ENCODE measurements at places on chromosomes 2 and 18.

- no peak for DNase-seq
These were observed 529.6 kb downstream of the CPS1 start for GRCh38 chr2:211086049-211086448.

- no peak for DNase-seq
These were observed 3.8 kb upstream of the ROCK2 start for GRCh38 chr2:11348209-11348749.

DNA sequence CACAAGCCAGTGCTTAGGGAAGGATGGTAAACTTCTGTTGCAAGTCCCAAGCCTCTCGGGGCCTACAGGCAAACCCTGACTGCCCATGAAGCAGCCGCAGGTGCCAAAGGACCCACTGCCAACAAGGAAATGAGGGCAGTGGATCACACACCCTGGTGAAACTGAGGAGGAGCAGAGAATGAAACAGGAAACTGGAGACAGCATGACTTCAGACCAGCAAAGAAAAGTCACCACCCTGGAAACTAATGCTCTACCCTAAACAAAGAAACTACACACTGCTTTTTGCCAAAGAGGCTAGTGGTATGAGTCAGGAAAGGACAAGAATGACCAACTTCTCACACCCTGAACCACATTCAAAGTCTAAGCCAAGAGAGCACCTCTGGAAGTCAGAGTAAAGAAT lies 97.2 kb downstream of the MYO5B start:
- DNase-seq, result peak; percentile 38

- no peak for DNase-seq
These were observed 244.0 kb downstream of the PDE11A start for GRCh38 chr2:177828557-177828956.

GRCh38 chr18:38025433-38026038 lies 459.9 kb upstream of the CELF4 start:
- peak; percentile 3 for DNase-seq

GRCh38 chr18:23689031-23689615 lies at the start of gene LAMA3:
TSS of gene LAMA3 (plus strand) at chr18:23689453. CDS start at chr18:23689684, 231 bp downstream.
- peak; percentile 45 for DNase-seq

GRCh38 chr18:51100385-51101120 lies 70.5 kb downstream of the SMAD4 start:
- no peak for DNase-seq

DNA sequence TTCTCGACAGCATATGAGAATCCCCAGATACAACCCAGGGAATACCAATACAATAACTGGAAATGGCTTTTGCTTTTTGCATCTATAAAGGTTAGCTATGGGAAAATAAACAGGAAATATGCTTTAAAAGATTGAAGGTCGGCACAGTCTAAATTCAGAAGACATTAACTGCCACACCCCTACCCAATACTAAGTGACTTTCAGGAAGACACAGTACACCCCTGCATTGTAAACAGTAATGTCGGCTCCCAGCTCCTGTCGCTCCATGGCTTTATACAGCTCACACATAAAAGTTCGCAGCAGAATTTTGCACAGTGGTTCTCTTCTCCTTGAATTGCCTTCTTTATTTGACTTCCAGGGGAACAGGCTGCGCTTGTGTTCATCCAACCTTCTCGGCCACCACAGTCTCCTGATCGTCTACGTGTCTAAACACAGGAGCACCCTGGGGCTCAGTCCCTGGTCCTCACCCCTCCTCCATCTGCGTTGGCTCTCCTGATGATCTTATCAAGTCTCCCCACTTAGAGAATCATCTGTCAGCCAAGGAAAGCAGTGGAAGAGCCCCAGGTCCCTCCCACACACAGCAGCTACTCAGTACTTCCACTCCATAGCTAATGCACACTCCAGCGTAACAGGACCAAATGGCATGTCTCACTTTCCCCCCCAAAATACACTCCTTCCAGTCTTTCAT lies 22.7 kb downstream of the CYB5A start:
- no peak for DNase-seq

- DNase-seq, result peak; percentile 78
These were observed 1526.7 kb downstream of the LRP1B start for GRCh38 chr2:140604096-140604495.

GRCh38 chr2:239910851-239911640 lies 114.1 kb downstream of the NDUFA10 start:
- no peak for DNase-seq

DNA sequence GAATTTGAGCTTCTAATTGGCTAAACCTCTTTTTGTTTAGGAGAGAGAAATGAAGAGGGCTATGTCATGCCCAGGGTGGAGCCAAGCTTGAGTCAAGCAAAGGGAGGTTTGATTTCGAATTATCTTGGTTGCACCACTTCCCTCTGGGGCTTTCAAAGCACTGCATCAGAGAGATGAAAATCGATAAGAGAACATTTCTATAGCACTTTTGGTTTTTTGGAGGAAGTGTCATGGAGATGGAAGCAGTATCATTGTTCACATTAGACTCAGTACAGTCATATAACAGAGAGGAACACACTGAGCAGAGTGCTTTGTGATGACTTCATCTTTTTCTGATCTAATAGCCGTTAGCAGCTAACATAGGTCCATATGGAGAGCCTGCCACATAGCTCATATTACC lies 120.3 kb upstream of the UXS1 start:
- DNase-seq, result no peak

DNA sequence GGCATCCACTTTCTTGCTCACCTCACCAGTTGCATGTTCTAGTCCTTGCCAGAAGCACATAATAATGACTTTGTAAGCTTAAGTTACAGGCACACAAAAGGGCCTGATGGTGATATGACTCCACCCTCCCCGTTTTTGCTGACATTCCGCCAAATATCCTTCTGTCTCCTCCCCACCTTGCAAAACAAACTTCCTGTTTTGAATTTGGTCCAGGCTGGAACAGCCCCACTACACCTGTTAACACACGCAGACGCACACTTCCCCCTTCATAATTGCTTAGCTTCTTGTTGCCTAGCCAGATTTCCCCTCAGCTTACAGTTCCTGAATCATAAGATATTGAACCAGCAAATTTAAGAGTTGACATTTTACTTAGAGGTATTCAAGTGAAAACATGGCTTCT lies at the start of gene MGAT5:
Gene MGAT5 (plus strand): TSS at position 269 of the 400 bp plus-strand sequence. CDS start 332 bp downstream, outside the sequence.
- DNase-seq, result no peak

GRCh38 chr2:240465268-240465764 lies 29.9 kb downstream of the GPC1 start:
- no peak for DNase-seq

DNA sequence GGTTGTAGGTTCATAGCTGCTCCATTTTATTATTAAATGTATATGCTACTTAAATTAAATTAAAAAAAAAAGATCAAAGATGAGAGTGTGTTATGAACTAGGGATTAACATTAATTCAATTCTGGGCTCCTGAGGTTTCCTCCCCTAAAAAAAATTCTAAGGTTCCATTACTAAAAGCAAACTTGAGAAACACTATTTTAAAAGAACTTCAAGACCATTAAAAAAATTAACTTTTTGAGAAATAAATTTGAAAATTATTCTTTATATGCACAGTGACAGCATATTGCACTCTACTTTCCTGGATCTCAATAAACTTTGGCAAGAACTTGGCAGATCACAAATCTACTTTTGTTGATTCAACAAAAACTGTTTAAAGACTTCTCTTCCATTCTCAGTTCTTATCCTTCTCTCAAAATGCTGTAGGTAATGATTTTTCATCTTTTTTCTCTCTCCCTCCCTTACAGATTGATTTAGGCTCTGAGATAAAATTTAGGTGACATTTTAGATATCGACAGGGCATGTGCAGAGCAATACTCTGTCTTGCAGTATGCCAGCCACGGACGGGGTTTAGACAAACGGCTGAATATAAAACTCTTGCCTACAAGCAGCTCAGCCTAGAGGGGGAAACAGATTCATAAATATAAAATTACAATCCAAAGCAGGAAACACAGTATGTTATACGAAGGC lies 592 bp upstream of the MARS2 start:
- no peak for DNase-seq

DNA sequence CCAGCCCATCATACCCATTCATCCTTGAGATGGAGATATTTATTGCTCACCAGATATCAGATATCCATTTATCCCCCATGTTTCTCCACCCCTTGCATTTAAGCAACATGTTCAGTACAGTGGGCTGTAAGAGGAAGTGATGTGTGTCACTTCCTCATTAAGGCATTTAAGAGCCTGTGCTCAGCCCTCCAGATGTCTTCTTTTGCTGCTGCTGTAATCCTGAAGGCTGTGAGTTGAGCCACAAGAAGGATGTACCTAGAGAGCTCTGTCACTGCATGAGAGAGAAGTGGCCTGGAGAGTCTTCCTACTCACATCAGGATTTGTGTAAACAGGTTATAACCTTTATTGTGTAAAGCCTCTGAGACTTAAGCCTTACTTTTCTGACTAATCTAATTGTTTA lies 151.8 kb upstream of the UNC80 start:
- peak; percentile 50 for DNase-seq

- no peak for DNase-seq
These were observed 31.2 kb upstream of the RMP24 start for GRCh38 chr18:35941299-35941698.

- no peak for DNase-seq
These were observed 110.6 kb downstream of the TMEM18 start for GRCh38 chr2:566379-567313.

DNA sequence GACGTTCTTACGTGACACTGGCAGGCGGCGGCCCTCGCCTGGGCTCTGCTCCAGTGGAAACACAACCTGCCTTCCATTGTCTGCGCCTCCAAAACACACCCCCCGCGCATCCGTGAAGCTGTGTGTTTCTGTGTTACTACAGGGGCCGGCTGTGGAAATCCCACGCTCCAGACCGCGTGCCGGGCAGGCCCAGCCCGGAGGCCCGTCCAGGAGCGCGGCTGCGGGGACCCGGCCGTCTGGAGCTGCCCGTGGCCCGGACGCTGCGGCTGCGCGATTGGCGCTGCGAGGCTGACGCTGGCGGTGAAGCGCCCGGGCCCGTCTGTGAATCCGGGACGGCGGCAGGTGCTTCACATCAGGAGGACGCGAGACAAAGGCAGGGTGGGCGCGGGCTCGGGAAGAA lies 670.3 kb upstream of the SALL3 start:
- DNase-seq, result no peak

- no peak for DNase-seq
These were observed 19.9 kb upstream of the DNAH6 start for GRCh38 chr2:84496386-84496785.

DNA sequence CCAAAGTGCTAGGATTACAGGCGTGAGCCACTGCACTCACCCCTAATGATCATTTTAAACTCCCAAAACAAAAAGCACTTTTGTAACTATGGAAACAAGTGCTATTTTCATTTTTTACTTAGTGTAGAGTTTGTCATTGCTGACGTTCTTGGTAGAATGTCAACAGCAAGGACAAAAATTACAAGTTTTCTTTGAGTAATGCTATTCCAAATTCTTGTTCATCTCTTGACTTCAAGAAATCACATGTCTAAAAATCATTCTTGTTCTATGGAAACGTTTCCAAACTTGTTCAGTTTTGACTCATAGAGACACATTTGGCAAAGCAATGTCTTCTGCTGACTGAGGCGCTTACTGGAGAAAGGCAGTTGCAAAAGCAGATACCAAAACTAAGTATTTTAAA lies 82.6 kb downstream of the MBP start:
- DNase-seq, result peak; percentile 21

DNA sequence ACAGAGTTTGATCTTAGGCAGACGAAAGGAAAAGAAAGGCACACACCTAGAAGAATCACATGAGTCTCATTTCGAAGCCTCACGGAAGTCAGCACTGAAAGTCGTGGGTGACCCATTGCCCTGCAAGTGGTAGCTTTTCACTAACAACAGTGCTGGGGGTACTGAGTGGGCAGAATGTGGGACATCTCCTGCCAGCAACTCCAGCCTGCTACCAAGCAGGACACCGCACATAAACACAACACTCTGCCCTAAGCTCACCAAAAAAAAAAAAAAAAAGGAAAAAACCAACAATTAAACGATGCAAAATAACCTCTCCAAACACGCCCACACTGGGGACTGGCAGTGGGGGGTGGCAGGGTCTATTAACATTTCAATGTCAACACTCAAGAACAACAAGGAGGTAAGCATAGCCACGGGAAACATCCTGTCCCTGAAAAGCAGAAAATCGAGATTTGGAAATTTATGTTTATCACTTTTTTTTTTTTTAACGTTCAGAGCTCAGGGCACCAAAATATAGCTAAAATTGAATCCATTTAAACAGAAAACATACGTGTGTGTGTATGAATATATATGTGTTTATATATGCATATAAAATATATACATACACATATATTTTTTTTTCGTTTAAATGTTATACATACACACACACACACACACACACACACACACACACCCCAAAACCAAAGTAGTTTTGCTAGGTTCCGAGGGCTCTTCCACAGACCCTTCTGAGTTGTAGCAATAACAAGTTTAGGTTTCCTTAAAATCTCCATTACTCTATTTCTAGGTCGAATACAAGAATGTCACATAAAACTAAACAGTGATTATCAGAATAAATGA lies 2.2 kb downstream of the INO80D start:
- DNase-seq, result peak; percentile 12

DNA sequence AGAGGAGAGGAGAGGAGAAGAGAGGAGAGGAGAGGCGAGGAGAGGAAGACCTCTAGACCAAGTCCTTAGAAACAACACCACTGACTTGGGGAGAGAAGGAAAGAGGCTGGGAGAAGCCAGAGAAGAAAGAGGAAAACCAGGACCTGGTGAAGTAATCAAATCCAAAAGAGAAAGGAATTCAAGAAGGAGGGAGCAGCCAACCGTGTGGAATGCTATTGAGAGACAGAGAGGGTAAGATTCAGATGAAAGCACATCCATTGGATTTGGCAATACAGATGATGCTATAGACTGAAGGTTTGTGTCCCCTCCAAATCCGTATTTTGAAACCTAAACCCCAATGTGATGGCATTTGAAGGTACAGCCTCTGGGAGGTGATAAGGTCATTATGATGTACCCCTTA lies 50.7 kb downstream of the GALNT14 start:
- DNase-seq, result no peak

DNA sequence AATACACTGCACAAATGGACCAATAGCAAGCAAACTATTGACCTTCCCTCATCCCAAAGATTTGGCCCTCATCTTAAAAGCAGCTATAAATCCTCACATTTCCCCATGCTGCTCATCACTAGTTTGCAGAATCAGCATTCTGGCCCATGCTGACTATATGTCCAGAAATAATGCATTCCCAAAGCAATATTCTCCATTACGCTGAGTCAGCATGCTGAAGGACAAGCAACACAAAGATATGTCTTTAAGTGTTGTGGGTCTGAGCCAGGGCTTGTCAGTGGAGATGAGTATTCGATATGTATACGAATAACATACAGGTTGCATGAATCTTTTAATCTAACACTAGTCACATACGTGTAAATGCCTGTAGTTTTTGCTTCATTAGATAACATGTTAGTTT lies 1045.0 kb upstream of the DDX18 start:
- DNase-seq, result no peak

GRCh38 chr18:75122334-75122958 lies 86.5 kb downstream of the PTGR3 start:
- DNase-seq, result no peak
